NT2/D1 (cell line): ENCODE measurements at places on chromosomes 2 and 18.

DNA sequence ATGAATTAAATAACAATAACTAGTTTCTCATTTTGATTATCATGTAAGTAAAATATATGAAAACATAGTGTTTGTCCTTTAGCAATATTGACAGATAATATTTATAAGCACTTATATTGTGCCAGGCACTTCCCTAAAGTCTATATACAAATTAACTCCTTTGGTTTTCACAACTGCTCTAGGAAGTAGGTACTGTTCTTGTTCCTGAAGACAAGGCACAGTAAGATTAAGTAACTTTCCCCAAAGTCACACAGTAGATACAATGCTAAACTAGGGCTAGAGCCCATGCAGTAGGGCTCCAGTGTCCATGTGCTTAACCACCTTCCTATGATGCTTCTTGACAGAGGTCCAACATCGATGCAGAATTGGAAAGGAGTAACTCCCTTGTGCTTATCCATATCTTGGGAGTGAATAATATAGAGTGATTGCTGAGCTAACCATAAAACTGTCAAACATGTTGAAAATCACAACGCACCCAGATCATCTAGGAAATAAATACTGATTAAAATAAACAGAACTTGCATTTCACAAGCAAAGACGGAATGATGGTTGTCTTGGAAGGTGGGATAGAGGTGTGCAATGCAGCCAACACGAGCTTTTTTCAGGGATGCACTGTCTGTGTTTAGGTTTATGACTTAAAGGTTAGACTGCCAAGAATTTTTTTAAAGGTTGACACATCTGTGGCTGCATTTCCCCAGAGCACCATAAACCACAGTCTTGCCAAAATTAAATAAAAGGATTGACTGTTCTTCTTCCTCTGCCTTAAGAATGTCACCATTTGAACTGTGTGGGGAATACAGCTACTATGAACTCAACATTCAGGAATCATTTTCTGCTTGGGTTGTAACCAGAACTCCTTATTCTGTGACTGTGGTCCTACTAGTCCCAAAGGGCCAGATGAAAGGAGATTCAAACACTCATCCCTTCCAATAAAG is 80.8 kb downstream of the ANKRD44 start:
- no peak for DNase-seq

- no peak for DNase-seq
Observed at GRCh38 chr2:209533391-209533790, 109.5 kb downstream of the MAP2 start.

- DNase-seq, result no peak
Observed at GRCh38 chr2:40218679-40219078, 233.2 kb downstream of the SLC8A1 start.

- DNase-seq, result no peak
Observed at GRCh38 chr2:138503087-138503442, 1.5 kb downstream of the SPOPL start.

DNA sequence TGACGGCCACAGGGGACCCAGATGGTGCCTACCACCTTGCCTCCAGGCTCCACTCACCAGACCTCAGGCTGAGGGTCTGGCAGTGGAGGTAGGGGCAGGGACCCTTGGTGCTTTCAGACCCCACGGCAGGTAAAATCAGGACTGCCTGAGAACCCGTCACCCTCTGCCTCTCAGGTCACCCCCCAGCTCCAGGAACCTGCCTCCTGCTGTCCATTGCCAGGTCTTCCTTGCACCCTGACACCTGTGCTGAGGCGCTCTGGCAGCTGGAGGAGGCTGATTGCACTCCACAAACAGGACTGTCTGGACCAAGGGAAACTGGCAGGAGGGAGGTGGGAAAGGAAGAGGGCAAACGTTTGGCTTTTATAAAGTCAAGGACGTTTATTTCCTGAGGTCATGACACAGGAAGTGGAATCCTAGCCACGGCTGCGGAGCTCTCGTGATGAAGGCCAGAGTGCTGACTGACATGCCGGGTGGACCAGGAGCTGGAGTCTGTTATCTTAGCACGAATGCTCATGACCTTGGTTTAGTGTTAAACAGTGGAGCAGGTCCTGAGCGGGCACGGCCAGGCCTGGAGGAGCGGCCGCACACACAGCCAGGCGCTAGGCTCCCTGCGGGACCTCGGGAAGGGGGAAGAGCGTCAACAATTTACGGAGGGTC is 40.5 kb downstream of the ANO7 start:
- no peak for DNase-seq

DNA sequence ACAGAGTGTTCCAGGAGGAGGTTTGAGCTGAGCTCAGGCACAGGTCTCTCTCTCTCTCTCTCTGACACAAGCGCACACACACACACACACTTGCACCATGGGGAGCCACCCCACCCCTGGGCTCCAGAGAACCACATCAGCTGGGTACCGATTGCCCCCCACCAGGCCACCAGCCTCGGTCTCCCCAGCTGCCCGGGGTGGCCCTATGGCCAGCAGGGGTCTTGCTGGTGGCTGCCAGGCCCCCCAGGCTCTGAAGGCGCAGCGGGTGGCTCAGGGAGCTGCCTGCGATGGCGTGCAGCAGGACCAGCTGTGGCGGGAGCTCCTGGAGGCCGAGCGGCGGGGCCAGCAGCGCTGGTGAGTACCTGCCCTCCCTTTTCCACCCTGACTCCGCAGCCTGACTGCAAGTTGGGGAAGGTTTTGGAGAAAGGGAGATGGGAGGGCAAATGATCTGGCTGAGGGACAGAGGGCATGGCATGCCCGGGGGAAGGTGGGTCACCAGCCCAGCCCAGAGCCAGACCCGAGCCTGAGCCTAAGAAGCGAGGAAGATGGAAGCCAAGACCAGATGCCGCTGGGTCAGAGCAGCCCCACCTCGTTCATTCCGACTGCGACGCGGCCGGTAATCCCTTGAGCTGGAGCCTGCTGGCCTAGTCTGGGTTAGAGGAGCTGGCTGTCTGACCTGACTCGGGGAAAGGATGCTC is 21.9 kb upstream of the SLC66A3 start:
- no peak for DNase-seq

- DNase-seq, result no peak
Observed at GRCh38 chr18:31657823-31658669, 26.3 kb downstream of the B4GALT6 start.

DNA sequence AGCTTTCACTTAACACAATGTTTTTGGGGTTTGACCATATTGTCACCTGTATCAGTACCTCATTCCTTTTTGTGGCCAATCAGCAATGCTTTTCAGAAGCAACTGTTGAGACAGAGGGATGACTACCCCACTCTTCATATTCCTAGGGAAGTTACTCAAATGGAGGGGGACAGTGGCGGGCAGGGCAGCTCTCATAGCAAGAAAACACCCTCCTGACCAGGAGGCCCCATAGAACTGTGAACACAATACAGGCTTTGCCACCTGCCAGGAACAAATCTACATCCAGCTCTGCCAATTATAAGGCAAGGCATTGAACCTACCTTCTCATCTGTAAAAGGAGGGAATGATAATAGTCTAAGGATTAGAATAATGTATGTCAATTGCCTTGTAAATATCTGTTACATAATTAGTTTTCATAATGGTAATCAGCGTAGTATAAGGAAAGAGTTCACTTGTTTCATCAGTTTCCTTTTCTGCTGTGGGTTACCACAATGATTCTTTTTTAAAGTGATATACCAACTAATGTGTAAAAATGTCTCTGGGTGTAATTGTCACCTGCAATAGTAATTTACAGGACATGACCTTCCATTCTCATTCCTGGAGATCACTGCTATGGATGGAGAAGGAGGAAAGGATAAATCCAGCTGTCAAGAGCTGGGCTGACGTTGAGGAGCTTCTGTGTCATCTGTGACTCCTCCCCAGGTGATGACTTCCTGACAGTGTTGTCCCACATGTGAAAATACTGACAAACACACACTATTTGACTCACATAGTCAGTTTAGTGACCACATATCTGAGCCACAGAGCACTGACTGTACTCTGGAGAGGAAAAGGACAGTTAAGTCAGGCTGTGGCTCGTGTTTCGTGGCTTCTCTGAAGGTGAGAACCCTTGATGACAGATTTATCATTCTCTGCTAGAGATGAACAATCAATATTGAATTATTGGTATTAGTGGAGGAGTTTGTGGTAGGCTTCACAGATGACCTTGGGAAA is 13.5 kb downstream of the ALPK2 start:
- DNase-seq, result no peak

DNA sequence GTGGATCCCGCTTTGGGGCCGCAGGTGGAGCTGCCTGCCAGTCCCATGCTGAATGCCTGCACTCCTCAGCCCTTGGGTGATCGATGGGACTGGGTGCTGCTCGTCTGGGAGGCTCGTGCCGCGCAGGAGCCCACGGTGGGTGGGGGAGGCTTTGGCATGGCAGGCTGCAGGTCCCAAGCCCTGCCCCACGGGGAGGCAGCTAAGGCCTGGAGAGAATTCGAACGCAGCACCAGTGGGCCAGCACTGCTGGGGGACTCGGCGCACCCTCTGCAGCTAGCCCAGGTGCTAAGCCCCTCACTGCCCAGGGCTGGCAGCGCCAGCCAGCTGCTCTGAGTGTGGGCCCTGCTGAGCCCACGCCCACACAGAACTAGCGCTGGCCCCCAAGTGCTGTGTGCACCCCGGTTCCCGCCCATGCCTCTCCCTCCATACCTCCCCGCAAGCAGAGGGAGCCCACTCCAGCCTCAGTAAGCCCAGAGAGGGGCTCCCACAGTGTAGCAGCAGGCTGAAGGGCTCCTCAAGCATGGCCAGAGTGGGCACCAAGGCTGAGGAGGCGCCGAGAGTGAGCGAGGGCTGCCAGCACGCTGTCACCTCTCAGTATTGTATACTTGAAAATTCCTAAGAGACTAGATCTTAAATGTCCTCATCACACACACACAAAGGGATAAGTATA is 1654.2 kb upstream of the SLC39A10 start:
- DNase-seq, result no peak

- no peak for DNase-seq
Observed at GRCh38 chr2:97645112-97645694, 659 bp upstream of the COX5B start.

DNA sequence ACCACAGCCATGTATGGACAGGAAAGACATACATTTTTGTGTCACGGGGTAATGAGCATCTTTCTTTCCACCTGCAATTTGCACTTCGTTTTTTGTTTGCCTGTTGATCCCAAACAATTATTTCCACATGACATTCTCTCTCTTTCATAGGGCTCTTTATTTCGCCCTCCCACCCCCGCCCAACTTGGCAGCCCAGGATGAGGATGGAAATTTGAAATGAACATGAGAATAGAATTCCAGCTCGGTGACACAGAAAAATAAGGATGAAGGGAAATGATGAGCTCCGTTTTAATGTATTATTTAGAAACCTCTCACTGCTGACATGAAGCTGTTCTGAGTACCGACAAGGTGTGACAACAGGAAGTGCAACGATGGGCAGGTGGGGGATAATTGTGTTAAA is 443.3 kb downstream of the SOCS6 start:
- DNase-seq, result no peak
